A549 (cell line): ENCODE measurements at places on chromosomes 16 and 17. TPM values are rescaled to one million over a fixed set of nuclear protein-coding genes. Genes with fewer than 3 reads are reported as not detected.
A peak's percentile ranks its signal among the peaks of the same experiment; 100 is the strongest.

DNA sequence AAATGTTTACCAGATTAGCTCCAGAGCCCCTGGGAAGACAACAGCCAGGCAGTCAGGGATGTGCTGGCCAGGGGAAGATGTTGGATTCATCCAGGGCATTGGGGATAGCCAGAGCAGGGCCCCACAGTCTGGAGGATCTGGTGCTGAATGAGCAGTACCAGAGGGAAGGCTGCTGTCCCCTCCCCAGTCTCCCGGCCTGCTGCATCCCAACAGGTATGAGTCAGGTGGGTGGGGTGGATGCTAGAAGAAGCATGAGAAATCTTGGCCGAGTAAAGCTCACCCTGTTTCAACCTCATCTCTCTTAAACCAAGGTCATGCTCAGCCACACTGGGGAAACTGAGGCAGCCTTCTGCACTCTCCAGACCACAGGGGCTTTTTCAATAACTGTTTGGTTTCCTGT, 71.9 kb upstream of the SEC14L1 start:
- no peak for DNase-seq

The CD300LB gene
- polyA plus RNA-seq: not detected in 3 replicates

GRCh38 chr17:5804251-5804650, 219.9 kb upstream of the NLRP1 start:
- no peak for DNase-seq

DNA sequence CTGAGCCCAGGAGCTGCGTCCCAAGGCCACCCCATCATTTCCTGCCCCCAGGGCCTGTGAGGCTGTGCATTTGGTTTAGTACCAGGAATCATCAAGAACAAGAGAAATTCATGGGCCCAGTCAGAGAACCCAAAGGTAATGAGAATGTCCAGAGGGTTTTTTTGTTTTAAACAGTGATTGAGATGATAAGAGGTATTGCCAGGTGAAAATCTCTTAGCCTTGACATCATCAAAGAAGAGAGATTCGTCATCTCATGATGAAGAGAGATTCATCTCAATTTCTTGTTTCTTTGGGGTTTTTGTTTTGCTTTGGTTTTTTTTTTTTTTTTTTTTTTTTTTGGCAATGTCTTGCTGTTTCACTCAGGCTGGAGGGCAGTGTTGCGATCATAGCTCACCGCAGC, 170.6 kb upstream of the CACNG5 start:
- DNase-seq: no peak

DNA sequence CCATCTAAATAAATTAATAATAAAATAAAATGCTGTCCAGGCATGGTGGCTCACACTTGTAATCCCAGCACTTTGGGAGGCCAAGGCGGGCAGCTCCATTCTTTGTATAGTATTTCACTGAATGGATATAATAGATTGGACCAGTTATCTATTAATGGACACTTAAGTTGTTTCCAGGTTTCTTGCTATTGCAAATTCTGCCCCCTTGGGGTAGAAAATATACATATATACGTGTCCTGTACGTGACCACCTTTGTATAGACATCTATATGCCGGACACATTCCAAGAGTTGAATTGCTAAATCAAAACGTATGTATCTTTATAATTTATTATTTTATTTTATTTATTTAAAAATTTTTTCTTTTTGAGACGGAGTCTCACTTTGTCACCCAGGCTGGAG, 3.9 kb upstream of the EXOC7 start:
- peak; percentile 42 for DNase-seq

GRCh38 chr16:8919089-8919933, 37.2 kb downstream of the LITAFD start:
- DNase-seq: no peak

The CHP2 gene
- not detected in 3 replicates for polyA plus RNA-seq

The EVPL gene
- polyA plus RNA-seq: 11.2 to 14.6 TPM (median 13.9 TPM) in 3 replicates

GRCh38 chr17:79925242-79925957, 86.2 kb upstream of the CBX4 start:
- peak; percentile 72 for DNase-seq

GRCh38 chr17:37483311-37484039, 6.2 kb upstream of the DUSP14 start:
- DNase-seq: no peak

DNA sequence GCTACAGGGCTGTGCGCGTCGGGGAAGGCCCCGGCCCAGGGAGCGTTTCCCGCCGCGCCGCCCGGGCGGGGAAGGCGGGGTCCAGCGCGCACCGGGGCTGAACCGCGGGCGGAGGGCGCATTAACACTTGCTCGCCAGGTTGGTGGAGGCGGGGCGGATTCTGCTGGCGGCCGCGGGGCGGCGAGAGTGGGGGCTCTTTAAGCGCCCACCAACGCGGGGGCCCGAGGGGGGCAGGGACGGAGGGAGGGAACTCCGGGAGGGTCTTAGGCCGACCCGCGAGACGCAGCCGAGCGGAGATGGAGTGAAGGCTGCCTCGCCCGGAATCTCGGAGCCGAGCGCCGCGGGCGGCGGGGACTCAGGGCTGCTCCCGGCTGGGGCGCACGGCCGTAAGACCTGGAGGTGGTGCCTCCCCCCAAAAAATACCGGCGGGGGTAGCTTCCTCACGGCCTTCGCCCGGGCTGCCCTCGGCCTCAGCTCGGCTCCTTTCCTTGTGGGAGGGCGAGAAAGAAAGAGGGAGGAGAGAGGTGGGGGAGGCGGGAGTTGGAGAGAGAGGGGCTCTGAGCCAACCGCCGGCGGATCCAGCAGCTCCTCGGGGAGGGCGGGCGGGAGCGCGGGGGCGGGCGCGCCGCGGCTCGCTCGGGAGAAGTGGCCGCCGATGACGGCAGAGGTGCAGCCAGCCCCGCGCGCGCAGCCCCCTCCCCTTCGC, 415 bp upstream of the FOXF1 start:
- no peak for DNase-seq

DNA sequence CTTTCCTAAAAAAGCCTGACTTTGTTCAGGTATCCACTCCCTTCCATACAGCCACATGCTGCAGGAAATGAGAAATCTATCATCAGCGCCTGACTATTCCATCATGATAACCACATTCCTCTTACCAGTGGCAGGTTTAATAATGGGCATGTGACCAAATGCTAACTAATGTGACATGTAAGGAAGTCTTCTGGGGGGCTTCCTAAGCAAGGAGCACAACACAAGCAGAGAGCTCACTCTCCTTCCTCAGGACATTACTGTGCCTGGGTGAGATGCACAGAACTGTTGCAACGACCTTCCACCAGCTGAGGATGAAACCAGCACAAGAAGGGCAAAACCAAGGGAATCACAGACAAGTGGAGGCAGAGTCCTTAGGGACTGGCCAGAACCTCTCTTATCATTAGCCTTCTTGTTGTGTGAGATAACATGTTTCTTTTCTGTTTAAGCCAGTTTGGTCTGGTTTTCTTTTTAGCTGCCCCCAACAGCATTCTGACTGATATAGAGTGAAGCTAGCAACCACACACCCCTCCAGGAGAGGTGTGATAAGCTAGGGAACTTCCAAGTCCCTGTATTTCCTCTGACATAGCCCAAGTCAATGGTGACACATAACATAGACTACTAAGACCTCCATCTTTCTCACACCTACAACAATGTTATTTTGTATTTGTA, 16.9 kb downstream of the MYO1D start:
- no peak for DNase-seq

- DNase-seq: no peak
Observed at GRCh38 chr16:20881503-20881878, 18.7 kb downstream of the DCUN1D3 start.

The ADCY9 gene
- polyA plus RNA-seq: 7.6 to 9.4 TPM (median 8.7 TPM) in 3 replicates

- DNase-seq: no peak
Observed at GRCh38 chr16:89174877-89175276, 3.3 kb downstream of the CDH15 start.

The OMG gene
- polyA plus RNA-seq: not detected in 3 replicates

The GPRC5B gene
- 19.1 to 26.6 TPM (median 23.6 TPM) in 3 replicates for polyA plus RNA-seq
